ENCODE measurements at places on chromosomes 16 and 17.
A peak's percentile ranks its signal among the peaks of the same experiment; 100 is the strongest.

DNA sequence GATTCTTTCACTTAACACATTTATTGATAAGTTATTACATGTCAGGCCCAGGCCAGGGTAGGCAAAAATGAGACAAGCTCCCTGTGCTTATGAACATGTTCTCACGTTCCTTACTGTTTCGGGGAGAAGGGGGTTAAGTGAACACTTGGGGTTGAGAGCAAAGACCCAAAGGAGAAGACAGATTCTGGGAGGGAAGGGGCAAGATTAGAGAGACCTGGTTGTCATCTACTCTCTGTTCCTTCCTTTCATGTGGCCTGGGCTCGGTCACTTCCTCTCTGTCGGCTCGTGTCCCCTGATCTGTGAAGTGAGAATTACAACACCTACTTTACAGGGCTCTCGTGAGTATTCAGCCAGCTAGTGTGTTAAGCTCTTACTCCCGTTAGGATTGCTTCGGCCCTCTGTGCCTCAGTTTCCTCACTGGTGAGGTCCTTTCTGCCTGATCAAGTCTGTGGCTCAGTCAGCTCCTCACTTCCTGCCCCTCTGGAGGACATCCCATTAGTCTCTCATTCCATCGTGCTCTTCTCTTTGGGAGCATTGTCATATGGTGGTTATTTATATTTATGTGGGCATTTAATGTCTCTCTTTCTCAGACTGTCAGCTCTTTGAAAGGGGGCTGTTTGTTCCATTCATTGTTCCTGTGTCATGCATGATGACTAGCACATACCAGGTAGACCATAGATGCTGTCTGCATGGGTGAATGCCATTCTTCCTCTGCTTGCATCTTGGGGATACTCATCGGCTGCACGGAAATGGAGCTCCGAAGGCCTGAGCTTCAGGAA lies 38.9 kb downstream of the PLCG2 start:
- DNase-seq = no peak

GRCh38 chr17:37417852-37418251 lies 11.2 kb downstream of the TADA2A start:
- no peak for DNase-seq

DNA sequence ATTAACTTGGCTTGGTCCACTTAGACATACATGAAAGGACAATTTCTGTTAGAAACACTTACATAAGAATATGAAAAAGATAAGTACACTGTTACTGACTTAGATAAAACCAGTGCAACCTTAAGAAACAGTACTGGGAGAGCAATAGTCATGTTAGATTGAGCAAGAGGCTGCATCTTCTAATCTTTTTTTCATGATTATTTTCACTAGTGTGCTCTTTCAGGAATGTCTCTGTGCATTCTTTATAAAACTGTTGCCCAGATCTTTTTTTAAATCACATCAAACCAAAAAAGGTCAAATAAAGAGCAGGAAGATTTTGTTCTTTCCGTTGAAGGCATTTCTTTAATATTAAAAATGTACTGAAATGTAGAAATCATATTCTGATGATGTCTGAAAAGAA lies 100.7 kb upstream of the AXIN2 start:
- no peak for DNase-seq

- DNase-seq = no peak
These were observed 76.0 kb downstream of the VMP1 start for GRCh38 chr17:59783221-59784047.

GRCh38 chr17:49219987-49220386 lies 9.5 kb downstream of the ABI3 start:
- no peak for DNase-seq

DNA sequence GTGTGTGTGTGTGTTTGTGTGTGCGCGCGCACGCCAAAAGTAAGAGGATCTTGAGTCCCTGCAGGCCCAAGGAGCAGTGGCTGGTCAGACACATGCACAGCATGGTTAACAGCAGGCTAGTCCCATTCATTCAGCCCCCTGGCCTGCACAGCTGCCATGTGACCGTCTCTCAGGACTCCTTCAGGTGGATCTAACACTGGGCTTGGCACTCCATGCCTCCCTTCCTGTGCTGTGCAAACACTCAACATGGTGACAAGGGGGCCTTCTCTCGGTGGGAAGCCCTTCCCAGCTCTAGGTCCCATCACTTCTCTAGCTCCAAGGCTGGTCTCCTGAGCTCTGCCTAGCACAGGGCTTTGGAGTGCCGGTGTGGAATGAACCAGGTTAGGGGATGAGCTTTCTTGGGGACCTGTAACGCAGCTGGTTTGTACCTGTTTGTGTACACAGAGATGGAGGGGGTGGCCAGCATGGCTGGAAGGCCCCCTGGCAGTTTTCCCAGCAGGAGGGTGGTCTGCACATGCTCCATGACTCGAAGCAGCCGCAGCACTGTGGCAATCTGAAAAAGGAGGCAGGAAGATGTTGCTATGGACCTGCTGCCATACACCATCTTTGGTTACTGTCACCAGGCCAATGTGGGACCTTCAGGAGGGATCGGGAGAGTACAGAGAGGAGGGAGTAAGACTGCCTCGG lies 69.4 kb upstream of the GCSH start:
- no peak for DNase-seq

DNA sequence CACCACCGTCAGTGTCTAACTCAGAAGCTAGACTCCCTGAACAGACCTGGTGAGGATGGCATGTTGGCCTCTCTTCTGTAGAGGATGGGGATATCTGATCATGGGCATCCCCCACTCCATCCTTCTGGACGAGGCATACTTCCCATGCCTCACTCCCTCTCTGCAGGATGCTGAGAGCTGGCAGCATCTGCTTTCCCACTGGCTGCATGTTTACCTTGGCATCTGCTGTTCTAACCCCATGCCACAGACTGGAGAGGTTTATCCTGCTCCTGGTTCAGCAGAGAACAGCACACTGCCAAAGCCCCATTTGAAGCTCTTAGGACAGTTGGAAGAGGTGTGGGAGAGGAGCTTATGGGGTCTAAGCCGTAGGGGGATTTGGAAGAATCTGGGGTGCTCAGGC lies 46.0 kb downstream of the YPEL2 start:
- no peak for DNase-seq

DNA sequence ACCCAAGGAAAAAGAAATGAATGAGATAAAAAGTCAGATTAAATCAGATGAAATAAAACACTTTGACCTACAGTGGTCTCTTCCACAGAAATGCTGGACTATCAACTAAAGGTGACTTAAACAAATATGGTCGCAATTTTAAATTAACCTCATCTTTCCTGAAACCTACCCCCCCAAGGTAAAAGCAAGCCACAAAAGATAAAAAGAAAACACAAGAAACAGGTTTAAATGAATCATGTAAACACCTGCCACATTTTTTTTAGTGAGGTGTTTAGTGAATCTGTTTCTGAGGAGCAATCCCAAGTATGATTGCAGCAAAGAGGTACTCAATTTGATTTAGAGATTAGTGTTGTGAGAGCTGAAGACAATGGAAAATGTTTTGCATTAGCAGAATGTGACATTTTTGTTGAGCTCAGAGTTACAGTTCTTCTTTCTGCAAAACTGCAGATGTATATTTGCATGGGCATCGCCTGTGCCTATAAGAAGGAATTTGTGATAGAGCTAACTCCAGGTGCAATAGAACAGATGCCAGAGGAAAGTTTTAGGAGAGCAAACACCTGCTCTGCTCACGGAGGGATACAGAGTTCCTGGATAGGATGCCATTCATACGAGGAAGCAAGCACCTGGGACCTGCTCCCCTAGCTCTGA lies 3.4 kb upstream of the MMD start:
- DNase-seq = no peak

DNA sequence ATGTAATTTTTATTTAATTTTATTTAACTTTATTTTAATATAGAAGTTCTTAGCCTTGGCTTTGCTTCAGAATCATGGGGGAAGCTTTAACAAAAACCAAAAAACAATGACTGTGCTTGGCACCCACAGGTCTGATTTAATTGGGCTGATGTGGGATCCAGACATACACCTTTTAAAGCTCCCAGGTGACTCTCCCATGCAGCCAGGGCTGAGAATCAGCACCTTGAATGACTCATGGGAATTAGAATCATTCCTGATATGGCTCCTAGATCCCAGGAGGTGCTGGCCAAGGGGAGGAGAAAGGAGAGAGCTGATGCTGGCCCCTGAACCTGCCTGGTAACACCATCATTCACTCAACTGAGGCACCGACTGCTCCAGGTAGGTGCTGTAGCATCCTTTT lies 240.7 kb downstream of the PARN start:
- no peak for DNase-seq

GRCh38 chr17:17235212-17236174 lies 1.5 kb downstream of the FLCN start:
- no peak for DNase-seq

DNA sequence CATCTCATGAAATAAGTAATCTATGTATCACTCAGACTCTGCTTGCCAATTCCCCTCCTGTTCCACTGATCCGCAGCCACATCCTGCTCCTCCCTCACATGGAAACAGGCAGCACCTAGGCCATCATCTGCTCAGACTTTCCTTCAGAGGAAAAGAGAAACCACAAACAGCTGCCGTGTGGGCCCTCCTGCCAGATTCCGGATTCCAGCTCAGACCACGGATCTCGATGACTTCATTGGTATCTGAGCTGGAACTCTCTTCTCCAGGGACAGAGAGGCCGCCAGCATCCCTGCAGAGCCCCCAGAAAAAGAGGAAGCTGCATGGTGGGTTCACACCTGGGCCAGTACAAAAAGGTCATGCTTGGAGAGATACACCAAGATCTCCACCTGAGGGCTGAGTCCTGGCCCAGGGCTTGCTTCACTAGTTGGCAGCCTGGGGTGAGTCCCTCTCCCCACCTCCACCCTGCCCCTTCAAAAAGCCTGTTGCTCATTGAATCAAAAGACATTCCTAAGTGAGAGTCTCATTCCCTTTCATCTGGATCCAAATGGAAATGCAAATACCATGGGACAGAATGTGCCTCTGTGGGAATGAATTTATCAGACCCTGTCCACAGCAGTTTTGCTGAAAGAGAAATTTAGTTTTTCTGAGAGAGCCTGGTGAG lies 47.2 kb downstream of the HOXB1 start:
- DNase-seq = peak; percentile 16

- no peak for DNase-seq
These were observed 79.3 kb downstream of the EMP2 start for GRCh38 chr16:10501016-10501607.

DNA sequence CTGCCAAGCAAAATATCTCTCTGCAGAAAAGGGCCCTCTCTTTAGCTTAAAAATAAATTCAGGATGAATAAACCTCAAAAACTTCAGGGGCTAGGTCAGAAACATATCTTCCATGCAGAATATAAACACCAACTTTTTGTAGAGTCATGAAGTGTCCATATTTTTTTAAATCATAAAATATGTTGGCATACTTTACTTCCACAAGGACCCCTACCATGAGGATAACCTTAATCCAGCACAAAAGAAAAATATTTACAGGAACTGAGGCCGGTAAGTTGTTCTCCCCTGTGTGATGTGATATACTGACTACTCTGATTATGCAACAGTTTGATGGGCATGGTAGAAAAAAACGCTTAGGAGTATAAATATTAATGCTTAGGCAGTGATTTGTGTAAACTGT lies 264.8 kb upstream of the CDH11 start:
- no peak for DNase-seq

DNA sequence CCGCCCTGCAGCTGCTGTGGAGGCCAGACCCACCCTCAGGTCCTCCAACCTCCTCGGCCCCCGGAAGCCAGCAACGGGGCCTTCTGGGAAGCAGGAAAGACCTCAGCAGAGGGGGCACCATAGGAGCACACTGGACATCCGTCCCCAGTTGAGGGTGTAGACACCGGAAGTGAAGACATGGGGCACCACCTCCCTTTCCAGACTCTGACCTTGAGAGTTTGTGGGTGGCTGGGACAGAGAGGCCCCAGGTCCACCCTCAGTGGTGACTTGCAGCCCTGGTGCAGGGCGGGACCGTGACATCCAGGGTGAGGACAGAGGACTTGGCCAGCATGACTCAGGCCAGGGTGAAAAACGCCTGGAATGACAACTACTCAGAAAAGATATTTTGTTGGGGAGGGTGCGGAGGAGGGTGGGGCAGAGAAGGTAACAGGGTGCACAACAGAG lies 19.9 kb downstream of the CEP295NL start:
- DNase-seq = no peak

- DNase-seq = no peak
These were observed 45.4 kb downstream of the NDEL1 start for GRCh38 chr17:8481089-8481488.

- peak; percentile 75 for DNase-seq
These were observed 9.8 kb downstream of the SLC16A3 start for GRCh38 chr17:82238472-82239201.

- no peak for DNase-seq
These were observed 548 bp downstream of the TBX2 start for GRCh38 chr17:61400066-61400716.

DNA sequence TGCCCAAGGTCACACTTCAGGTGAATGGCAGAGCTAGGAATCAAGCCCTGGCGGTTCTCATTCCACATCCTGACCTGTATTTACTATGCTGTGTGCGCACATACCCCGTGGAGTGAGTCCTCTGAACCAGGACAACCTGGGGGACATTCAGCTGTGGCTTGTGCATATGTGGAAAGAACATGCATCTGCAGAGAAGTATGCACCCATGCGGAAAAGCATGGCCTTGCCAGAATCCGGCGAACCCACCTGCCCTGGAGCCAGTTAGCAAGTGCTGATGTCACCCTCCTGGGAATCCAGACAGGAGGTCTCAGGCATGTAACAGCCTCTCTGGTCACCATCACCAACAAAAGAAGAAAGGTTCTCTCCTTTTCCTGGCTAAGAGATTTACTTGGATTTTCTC lies 1.9 kb downstream of the RASL10B start:
- DNase-seq = no peak

GRCh38 chr17:32933881-32934280 lies 5.9 kb downstream of the TMEM98 start:
- DNase-seq = no peak

GRCh38 chr17:557371-557770 lies 157.3 kb downstream of the VPS53 start:
- DNase-seq = no peak

All from activated CD4-positive, alpha-beta T cell treated with anti-CD3 and anti-CD28 coated beads for 4 hours (primary cell).